ENCODE measurements at places on chromosomes 16 and 17.

DNA sequence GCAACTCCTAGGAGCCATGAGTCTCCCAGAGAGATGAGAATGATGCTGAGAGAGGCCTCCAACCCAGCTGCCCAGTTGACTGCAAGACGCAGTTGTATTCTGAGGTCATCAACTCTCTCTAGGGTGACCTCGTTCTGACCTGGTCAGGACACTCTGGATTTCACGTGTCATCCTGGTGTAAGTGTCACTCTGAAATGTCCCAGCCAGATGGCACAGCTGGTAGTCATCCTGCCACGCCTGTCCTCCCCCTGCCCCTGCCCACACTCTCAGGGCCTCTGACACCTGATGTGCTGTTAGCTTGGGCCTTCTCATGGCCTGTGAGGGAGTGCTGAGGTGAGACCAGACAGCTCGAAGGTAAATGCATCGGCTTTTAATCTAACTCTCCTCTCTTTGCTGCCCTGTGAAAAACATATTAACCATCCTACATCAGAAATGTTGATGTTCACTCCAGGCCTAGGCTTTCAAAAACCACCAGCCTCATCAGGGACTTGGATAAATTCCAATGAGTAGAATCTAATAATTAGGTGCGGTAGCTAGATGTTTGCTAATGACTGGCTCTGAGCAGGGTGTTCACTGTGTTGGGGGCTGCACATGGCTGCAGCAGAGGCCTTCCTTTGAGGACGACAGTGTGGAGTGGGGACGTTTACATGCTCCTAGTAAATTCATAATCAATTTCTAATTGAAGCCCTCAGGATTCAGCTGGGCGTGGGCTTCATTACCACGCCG lies 13.8 kb downstream of the MLYCD start:
- DNase-seq, result no peak

DNA sequence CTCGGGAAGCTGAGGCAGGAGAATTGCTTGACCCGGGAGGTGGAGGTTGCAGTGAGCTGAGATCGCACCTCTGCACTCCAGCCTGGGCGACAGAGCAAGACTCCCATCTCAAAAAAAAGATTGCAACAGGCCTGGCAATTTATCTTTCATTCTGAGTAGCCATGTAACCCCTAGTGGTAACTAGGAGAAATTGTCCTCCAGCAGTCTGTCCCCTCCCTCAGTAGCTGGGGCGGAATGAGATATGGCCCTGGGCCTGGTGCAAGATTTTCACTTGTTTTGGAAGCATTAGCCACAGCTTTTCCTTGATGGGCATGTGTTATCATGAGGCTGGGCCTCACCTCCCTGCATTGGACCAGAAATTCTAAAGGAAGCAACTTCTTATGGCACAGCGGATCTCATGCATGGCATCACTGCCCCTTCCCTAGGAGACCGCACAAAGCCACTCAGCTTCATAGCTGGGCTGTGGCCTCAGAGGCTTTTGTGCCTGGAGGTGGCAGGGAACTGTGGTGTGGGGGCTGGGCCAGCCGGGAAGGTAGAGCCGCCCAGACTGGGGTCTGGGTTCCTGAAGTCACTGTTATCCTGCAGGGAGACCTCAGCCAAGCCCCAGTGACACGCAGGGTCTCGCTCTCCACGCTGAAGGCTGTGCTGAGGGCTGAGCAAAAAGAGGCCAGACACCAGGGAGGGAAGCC lies 13.4 kb downstream of the NATD1 start:
- no peak for DNase-seq

- DNase-seq, result no peak
Observed at GRCh38 chr16:66939366-66939765, 4.0 kb downstream of the CES2 start.

GRCh38 chr17:71919186-71919585 lies 201.6 kb upstream of the SOX9 start:
- no peak for DNase-seq
